ENCODE measurements at places on chromosomes 1 and 21.

- DNase-seq: no peak
These were observed 40.1 kb downstream of the SLC2A7 start for GRCh38 chr1:8985915-8986813.

DNA sequence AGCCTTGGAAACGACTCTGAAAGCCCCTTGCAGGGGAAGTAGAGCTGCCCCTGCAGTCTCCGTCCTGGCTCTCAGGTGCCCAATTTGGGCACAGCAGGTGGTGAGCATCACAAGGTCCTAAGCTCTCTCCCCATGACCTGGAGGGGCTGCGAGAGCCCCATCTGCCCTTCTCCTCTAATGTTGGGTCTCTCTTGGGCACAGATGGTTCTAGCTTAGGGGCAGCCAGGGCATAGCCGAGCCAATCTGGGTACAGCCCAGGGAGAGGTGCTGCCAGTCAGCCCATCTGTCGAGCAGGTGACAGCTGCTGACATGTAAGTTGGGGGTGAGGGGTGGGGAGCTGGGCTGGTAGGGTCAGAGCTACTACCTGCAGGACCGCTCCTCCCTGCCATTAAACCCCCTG lies 50.7 kb downstream of the SYT2 start:
- no peak for DNase-seq

GRCh38 chr1:216224233-216224632 lies 199.0 kb downstream of the USH2A start:
- DNase-seq: no peak

DNA sequence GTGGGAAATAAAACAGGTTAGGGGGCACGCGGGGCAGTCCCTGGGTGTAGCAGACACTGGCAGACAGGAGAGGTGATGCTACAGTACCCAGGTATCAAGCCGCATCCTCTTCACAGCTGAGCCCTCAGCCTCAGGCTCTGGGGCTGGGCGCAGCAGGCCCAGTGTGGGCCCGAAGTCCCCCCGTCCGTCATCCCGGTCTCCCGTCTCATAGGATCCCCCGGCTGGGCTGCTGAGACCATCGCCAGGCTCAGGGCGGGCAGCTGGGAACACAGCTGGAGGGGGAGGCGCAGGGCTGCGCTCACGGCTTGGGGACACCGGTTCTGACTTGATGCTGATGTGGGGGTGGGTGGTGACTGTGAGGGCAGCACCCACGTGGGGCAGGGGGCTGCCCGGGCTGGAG lies 32.7 kb downstream of the MEF2D start:
- DNase-seq: no peak

DNA sequence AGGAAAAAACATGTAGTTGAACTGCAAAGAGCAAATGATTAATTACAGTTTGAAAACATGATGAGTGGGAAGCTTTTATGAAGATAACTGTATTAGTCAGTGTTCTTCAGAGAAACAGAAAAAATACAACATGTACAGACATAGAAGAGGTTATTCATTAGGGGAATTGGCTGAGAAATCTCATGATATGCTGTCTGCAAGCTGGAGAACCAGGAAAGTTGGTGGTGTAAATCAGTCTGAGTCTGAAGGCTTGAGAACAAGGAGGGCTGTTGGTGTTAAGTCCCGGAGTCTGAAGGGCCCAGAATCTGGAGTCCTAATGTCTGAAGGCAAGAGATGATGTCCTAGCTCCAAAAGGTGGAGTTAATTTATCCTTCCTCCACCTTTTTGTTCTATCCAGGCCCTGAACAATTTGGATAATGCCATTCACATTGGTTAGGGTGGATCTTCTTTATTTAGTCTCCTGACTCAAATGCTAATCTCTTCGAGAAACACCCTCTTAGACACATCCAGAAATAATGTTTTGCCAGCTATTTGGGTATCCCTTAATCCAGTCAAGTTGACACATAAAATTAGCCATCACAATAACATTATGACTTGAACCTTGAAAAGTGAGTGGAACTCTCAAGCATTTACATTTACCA lies 672.9 kb upstream of the PTBP2 start:
- DNase-seq: no peak

- DNase-seq: no peak
These were observed 3.5 kb upstream of the TSPAN1 start for GRCh38 chr1:46171351-46171750.

DNA sequence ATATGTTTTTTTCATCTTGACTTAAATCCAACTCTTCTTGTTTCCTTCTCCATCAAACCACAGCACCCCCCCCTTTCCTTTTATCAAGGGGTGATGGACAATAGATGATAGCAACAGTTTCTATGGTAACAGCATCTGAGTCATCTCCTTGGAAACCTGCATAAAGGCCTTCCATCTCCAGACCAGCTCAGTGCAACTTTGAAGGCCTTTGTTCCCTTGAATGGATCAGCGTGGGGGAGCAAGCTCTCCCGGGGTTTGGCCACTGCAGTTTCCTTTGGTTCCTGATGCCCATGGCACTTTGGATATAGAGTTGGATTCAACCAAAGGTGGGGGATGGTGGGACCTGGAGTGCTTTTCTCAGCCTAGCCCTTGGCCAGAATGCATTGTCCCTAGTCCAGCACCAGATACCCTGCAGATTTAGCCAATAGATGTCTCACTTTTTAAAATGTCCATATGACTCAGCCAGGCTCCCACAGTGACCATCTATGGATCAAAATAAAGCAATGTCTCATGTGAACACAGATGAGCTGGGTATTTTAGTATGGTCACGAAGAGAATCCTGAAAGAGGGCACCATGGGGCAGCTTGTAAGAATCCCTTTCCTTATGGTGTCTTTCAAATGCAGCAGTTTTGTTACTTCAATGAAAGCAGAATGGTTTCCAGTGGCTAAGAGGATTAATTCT lies 127.7 kb downstream of the SPATA46 start:
- DNase-seq: no peak

GRCh38 chr21:26588446-26588845 lies 15.4 kb upstream of the CYYR1 start:
- no peak for DNase-seq

DNA sequence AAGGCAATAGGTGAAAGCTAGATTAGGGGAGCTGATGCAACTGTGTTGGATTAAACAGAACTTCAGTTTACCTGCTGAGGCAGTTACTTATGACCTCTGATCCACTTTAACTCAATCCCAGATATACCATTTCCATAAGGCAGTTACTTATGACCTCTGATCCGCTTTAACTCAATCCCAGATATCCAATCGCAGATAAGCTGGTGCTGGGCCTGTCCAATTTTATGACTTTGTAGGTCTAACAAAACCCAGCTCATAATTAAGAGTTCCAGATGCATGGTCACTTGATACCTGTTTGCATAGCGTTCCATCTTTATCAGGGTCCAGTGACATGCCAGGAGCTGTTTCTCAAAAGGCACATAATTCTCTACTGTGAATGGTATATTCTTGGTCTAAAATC lies 396.0 kb downstream of the AGBL4 start:
- no peak for DNase-seq

DNA sequence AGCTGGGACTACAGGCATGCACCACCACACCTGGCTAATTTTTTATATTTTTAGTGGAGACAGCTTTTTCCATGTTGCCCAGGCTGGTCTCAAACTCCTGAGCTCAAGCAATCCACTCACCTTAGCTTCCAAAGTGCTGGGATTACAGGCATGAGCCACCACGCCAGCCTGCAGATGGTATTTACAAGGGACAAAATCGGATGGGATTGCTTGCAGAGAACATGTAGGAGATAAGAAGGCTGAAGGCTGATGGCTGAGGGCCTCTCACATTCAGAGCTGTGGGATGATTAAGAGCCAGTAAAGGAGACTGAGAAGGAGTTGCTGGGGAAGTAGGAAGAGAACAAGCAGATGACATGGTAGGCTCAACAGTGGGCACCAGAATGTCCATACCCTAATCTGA lies 24.0 kb upstream of the QSOX1 start:
- no peak for DNase-seq

- DNase-seq: no peak
These were observed 115.7 kb downstream of the MAP3K21 start for GRCh38 chr1:233443040-233443760.

GRCh38 chr1:228098323-228098931 lies 4.7 kb downstream of the C1orf35 start:
- DNase-seq: no peak

- DNase-seq: no peak
These were observed 229.3 kb downstream of the DISC1 start for GRCh38 chr1:231855926-231856325.

- no peak for DNase-seq
These were observed 138.1 kb upstream of the ADAMTS5 start for GRCh38 chr21:27104846-27105431.

DNA sequence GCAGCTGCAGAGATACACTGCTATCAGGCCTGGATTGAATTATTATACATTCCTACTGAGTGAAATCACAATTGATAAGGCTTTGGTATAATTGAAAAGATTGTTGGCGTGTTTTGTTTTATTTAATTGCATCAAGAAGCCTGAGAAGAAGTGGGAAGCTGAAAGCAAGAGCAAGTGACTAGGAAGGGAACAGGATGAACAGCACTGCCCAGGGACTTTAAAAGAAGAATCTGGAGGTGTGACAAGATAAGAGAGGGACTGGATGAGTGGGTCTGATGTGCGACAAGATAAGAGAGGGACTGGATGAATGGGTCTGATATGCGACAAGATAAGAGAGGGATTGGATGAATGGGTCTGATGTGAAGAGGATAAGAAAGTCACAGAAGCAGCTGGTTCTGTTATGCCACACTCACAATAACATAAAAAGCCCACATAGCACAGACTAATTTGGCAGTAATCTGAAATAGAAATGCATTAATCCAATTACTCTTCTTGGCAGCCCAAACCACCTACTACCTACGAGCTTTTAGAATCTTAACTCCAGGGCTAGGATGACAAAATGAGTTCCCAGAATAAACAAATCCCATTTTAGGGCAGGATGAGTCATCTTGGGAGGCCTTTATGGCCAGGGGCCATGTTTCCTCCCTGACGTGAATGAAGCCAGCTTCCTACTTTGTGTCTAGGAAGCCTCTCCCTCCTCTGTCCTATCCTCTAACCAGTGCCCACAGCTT lies 129.7 kb downstream of the DUSP10 start:
- no peak for DNase-seq

DNA sequence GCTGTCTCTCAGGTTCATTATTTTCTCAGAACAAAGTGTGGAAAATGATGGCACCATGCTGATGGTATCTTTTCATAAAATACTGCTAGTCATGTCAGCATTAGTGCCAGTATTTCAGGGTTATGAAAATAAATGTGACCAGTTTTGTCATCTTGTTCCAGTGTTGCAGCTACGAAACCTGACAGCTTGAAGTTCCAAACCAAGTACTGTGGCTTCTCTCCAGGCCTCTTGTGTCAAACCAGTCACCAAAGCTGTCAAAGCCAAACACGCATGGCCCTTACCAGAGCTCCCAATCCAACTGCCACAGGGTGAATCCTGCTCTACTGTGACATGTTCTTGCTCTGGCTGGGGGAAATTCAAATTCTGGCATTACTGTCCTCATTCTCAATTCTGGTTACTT lies 20.7 kb upstream of the EXO1 start:
- DNase-seq: no peak

- no peak for DNase-seq
These were observed 39.6 kb upstream of the DOCK7 start for GRCh38 chr1:62727656-62728407.

DNA sequence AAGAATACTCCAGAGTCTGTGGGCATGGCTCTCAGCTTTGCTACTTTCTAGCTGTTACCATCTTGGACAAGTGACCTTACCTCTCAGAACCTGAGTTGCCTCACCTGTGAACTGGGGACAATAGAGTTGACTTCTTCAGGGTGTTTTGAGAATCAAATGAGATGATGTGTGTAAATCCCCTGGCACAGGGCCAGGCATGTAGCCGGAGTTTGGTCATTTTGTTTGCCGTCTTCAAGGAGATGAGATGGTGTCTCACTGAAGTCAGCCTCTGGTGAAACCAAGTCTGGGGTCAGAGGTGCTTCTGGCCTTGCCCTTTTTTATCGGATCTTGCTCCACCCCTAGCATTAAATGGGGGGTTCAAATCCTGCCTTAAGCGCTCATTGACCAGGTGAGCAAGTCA lies 149.2 kb upstream of the TMEM51 start:
- DNase-seq: no peak

- DNase-seq: no peak
These were observed 6.7 kb upstream of the SNAPIN start for GRCh38 chr1:153651771-153652170.

DNA sequence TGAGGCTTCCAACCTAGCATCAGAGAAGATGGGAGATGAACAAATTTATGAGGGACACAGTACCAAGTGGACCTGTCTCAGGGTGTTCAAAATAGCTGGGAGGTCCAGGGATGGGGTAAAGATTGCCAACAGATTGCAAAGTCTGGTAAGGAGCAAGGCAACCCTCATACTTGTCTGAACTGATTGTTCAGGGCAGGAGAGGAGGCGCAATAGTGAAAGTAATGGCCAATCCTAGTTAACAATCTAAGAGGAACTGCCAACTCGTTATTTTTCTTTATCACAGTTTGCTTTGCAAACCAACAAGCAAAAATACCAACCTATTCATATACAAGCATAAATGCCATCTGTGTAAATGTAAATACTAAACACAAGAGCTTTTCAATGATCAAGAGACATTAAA lies 78.4 kb upstream of the S1PR1 start:
- DNase-seq: no peak

DNA sequence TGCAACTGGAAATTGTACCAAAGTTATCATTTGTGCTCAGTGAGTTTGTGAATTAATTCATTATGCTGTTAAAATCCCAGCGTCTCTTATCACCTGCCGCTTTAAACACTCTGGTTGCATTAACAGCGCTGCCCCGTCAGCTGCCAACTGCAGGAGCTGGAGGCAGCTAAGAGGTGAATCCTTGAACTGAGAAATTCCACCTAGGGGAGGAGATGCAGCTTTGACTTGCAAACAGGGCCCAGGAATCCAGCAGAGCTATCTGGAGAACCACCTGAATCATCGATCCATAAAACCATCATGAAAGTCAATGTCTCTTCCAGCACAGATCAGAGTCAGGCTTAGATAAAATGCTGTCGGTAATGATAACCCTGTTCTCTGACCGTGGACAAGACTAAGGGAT lies 140.7 kb upstream of the PTBP2 start:
- no peak for DNase-seq

DNA sequence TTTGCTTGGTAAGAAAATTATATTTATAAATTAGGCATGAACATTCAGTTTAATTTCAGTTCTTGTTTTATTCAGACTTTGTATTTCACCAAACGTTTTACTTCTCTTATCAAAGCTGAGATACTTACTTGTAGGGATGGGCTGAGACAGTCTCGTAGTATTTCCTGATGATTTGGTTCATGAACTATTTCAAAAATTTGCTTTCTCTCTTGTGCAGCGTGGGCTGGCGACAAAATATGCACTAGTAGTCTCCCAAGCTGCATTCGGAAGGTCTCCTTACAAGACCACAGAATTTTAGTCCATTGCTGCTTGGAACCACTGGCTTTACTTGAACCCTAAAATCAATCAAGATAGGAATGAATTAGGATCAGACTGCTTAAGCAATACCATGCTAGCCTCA lies 91.7 kb upstream of the GNG4 start:
- DNase-seq: no peak

GRCh38 chr1:111856411-111857185 lies 100.9 kb downstream of the DDX20 start:
- no peak for DNase-seq

- no peak for DNase-seq
These were observed 106.7 kb upstream of the NRIP1 start for GRCh38 chr21:15171546-15171945.

- no peak for DNase-seq
These were observed 30.2 kb downstream of the PRDX6 start for GRCh38 chr1:173507205-173507846.

- DNase-seq: no peak
These were observed 24.4 kb downstream of the SLC66A1 start for GRCh38 chr1:19336543-19336942.

- DNase-seq: no peak
These were observed 1.4 kb downstream of the ZNF697 start for GRCh38 chr1:119646521-119647227.

GRCh38 chr1:154605534-154605933 lies 2.5 kb downstream of the ADAR start:
- DNase-seq: no peak

All from GM06990 (cell line).